Epithelial cell of alveolus of lung (primary cell): ENCODE measurements at places on chromosomes 1 and 21. TPM values are rescaled to one million over a fixed set of nuclear protein-coding genes. Genes with fewer than 3 reads are reported as not detected.

AMY2A gene
- total RNA-seq: not detected in 2 replicates

TFAP2E gene
- total RNA-seq: 0.16 and 0.26 TPM in 2 replicates

MAN1C1 gene
- total RNA-seq: 0.65 and 2.9 TPM in 2 replicates

GLIS1 gene
- 1.8 and 4.2 TPM in 2 replicates for total RNA-seq

RNU1-2 gene
- under 0.01 TPM in 2 replicates for total RNA-seq

SPRR2D gene
- not detected in 2 replicates for total RNA-seq

HORMAD1 gene
- 0.26 TPM in 1 of 2 replicates, not detected in the other for total RNA-seq

CACHD1 gene
- total RNA-seq: 4.0 and 5.0 TPM in 2 replicates

LYPLAL1 gene
- 13.8 and 14.4 TPM in 2 replicates for total RNA-seq

NBPF6 gene
- not detected in 2 replicates for total RNA-seq

OR4F16 gene
- total RNA-seq: not detected in 2 replicates

FRRS1 gene
- total RNA-seq: 5.0 and 7.4 TPM in 2 replicates

CFAP141 gene
- not detected in 2 replicates for total RNA-seq

HSD11B1 gene
- total RNA-seq: 40.5 and 168 TPM in 2 replicates

AK2 gene
- 115 and 157 TPM in 2 replicates for total RNA-seq

HMCN1 gene
- total RNA-seq: 4.6 and 6.9 TPM in 2 replicates

ASCL5 gene
- total RNA-seq: not detected in 2 replicates

C8A gene
- not detected in 2 replicates for total RNA-seq

SERTAD4 gene
- total RNA-seq: 0.91 and 1.3 TPM in 2 replicates

TAS1R3 gene
- under 0.01 and 0.26 TPM in 2 replicates for total RNA-seq

SPRR1B gene
- not detected in 2 replicates for total RNA-seq

MYOC gene
- total RNA-seq: 0.13 TPM in 1 of 2 replicates, not detected in the other

CADM3 gene
- 2.2 and 3.2 TPM in 2 replicates for total RNA-seq

IL24 gene
- total RNA-seq: 0.13 and 0.80 TPM in 2 replicates

CIART gene
- total RNA-seq: 1.3 and 6.6 TPM in 2 replicates

PLK3 gene
- total RNA-seq: 13.1 and 32.3 TPM in 2 replicates
